ENCODE measurements at places on chromosomes 2 and 18.

DNA sequence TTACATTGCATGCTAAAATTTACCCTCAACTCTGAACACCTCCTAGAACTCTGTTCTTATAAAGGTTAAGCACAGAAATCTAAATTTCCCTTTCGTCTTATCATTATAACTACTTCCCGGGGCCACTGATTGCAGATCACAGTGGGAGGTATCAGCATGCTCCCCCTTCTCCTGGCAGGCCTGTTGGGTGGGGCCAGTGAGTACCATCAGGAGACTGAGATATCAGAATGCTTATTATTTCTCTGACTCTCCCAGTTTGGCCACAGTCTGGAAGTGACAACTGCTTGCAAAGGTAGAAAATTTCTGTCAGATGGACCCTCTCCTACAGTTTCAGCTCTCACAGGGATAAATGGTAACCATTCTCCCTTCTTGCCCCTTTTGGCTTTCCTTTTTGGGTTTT lies 62.6 kb downstream of the DSEL start:
- DNase-seq, result no peak

DNA sequence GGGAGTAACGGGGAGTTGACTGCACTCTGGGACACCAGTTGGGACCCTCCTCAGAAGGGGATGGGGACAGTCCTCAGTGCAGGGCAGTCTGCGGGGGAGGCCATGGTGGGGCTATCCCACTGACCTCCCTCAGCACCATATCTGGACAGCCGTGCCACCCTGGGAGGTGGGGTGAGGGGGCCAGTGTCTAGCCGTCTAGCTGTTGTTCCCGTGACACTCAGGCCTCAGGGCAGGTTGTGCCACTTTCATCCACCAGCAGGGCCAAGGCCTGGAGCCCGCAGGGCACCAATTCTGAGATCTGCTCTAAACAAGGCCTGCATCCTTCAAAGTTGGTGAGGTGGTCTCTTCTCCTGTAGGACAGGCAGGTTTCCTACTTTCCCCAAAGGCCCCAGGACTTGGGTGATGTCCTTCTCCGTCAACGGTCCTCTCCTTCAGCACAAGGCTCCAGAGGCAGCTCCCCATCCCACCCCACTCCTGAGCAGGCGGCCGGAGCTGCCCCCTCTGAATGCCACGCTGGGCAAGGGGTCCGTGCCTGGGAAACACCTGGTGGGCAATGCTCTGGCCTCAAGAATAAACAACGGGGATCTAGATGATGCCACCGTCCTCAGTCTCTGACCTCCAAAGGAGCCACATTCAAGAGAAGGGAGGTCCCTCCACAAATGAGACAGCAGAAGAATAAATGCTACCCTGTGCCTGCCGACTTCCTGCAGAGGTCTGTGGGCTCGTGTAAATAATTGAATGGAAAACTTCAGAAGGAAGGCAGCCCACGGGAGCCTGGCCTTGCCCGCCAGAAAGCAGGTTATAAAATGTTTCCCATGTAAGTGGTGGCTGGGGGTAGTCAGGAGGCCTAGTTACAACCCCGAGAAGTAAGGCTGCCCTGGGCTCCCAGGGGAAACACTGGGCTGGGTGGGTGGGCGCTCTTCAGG lies 42.8 kb upstream of the PTMA start:
- DNase-seq, result no peak

GRCh38 chr2:191836471-191836852 lies 10.4 kb downstream of the CAVIN2 start:
- DNase-seq, result no peak

DNA sequence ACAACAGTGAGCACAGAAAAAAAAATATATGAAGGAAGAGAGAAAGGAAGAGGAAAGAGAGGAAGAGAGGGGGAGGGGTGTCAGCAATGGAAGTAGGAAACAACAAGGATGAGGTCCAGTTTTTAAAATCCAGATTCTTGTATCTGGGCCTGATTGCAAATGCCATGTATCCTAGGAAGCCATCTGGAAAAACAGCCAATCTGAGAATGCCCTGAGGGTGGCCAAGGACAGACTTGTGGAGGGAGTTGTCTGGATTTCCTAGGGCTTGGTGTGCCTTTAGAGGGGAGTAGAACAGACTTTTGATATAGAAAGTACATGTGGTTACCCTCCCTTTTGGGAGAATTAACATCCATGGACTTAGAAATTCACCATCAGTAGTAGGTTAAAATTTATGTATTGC lies 47.1 kb downstream of the PRKCE start:
- no peak for DNase-seq

DNA sequence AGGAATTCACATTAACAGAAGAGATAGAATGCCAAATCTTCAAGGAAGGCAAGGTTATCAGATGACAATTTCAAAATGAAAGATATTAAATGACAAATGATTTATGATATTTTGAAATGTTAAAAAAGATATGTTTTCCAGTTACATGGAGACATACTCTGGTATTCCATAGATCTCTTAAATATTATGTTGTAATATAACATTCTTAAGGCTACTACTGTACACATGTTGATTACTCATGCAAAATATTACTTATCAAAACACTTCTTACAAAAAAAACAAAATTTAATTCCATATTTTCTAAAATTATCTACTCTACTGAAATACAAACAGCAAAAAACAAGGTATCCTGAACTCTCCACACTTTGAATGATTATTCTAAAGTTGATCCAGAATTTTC lies 22.9 kb downstream of the RTTN start:
- no peak for DNase-seq

DNA sequence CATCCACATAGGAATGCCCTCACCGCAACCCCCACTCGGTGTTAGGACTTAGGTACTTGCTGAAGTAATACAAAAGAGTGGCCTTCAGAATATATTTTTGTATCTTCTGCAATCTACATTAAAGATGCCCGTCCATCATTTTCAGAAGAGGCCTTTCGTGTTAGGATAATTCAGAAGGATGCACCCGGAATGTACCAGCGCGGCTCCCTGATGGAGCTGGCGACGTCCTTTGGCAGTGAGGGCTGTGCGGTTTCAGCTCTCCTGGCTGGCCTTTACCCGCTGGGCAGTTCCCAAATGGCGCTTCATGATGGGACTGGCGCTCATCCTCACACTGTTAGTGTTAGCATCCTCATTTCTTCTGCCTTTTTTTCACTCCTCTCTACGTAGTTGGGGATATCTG lies 15.3 kb downstream of the TWIST2 start:
- no peak for DNase-seq

DNA sequence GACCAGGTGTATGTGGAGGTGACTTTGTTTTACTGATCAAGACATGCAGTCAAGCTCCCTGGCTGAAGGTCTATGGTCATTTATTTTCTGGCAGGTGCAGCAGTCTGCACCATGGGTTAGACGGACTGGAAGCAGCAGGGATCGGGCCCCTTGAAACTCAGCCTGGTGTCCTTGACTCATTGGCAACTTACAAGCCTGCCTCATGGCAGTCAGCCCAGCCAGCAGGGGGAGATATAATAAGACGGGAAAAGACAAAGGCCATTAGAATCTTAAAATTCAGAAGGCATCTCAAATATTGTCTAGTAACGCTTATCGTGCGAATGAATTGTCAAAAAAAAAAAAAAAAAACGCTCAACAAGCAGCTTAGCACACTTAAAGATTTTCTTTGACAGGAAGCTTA lies 308.2 kb downstream of the EN1 start:
- no peak for DNase-seq

DNA sequence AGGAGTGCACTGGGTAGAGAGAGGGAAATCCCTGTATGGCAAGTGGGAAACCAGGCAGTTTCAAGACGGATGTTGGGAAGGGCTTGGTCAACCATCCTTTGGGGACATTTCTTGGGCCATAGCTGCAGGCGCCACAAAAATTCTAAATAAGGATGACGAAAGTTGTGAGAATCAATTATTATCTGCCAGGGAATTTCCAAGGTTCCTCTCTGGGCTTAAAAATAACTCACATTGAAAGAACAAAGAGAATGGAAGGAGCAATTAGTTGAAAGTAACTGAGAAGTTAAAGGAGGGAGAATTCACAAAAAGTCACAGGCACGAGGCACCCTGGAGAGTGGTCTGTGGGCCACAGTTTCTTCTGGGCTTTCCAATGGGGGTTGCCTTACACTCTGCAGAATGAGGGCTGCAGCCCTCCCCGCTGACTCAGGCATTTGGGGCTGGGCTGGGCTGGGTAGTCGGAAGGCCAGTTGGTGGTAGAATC lies 195.7 kb downstream of the SMAD7 start:
- no peak for DNase-seq

GRCh38 chr2:178306352-178307073 lies 112.2 kb downstream of the OSBPL6 start:
- DNase-seq, result no peak

- no peak for DNase-seq
Observed at GRCh38 chr2:127410871-127411652, 7.2 kb upstream of the PROC start.

GRCh38 chr2:161406316-161406715 lies 9.8 kb upstream of the TBR1 start:
- no peak for DNase-seq

DNA sequence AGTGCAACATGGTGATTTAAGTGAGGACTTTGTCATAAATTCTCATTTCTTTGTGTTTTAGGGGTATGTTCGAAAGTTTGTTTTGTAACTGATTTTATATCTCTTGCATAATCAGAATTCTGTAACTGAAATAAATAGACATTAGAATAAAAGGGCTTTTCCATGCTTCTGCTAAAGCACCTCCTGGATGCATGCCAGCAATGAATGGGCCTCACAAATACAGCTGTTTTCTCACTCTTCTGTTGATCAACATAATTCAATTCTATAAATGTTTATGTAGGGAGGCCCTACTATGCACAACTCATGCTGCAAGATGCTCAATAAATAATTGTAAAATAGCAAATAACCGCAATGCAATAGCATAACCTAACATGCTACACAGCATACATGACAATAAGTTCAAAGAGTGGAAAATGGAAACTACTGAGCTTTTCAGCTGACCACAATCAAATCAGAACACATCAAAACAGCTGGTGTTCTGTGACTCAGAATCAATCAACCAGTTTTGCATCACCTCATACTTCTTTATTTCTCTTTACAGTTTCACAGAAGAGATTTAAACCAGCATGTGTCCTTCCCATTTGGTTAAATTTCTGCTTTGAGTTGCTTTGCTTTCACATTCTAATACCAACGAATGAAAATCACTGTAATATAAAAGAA lies 11.0 kb downstream of the CDH7 start:
- DNase-seq, result no peak

- no peak for DNase-seq
Observed at GRCh38 chr2:85560812-85561279, 447 bp downstream of the GGCX start.

Data from stimulated activated CD8-positive, alpha-beta memory T cell treated with anti-CD3 and anti-CD28 coated beads, Interleukin-2, amount 100 ng/mL, for 1 hour (primary cell).